ENCODE measurements at places on chromosomes 16 and 17.

DNA sequence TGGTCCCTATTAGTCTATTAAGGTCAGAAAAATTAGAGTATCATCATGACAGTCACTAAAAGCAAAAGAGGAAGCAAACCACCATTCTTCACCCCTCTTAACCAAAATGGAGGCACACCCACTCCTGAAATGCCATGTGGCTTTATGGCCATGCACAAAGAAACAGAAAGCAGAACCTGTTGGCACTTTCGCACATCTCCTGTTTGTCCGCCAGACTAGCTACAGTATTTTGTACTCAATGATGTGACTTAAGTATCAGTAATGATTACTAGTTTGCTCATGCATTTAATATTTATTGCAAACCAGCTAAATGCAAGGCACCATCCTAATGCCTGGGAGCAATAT, 70.2 kb upstream of the GNAO1 start:
- no peak for DNase-seq

DNA sequence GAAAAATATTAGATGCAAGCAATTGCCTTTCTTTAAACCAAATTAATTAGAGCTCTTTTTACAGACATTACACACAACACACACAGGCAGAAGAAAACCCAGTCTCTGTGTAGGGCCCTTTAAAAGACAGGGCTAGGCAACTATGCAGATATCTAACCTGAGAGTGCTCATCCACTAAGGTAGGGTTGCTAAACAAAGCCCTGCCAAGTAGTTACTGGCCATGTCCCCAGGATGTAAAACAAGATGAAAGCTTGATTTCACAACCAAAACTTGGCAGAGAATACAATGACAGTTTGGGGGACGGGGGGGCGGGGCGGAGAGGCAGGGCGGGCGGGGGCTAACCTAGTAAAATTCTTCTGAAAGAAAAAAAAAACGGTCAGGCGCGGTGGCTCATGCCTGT, 669.0 kb upstream of the CA10 start:
- no peak for DNase-seq

DNA sequence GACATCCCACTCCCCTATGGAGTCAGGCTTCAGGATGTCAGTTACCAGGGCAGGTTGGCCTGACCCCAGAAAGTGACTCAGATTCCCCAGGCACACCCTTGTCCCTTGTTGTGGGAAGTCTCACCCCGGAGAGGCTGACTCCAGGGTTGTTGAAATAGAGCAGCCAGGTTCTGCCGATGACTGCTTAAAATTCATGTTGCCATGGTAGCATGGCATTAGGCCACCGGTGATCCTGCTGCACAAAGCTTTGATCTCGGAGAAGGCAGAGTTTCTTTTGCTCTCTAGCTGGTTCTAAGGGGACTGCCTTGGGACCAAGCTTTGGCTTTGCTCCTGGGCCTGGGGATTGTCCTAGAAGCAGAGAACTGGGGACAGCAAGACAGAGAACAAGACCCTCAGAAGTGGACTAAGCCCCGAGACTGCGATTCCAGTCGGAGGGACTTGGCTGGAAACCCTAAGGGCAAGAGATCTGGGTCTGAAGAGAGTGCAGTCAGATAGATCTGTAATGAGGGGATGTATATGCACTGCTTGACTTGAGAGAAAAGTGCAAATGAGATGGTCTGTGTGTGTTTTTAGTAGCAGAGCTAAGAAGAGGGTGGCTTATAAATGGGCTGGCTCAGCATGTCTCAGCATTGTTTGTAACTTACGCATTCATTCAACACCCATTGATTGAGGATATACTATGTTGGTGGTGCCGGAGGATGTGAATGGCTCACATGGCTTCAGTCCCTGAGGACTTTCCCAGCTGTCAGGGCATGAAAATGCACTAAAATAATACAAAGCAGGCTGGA, 106.9 kb downstream of the RGS9 start:
- no peak for DNase-seq

GRCh38 chr17:57906910-57907309, 48.3 kb downstream of the CUEDC1 start:
- no peak for DNase-seq

DNA sequence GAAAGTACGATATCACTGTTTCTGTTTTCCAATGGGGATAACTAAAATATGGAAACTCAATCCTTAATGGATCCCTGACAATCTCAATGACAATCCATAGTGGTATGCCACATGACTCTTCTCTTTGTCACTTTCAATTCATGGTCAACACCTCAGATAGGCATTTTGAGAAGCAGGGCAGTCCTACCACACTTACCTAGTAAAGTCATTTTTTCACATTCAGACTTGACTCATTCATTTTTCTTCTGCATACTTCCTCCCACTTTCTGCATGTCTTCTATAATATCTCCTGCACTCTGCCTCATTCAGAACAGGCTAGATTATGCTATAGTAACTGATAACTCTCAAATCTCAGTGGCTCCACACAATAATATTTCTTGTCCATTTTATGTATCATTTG, 117.5 kb downstream of the FTO start:
- DNase-seq = no peak

DNA sequence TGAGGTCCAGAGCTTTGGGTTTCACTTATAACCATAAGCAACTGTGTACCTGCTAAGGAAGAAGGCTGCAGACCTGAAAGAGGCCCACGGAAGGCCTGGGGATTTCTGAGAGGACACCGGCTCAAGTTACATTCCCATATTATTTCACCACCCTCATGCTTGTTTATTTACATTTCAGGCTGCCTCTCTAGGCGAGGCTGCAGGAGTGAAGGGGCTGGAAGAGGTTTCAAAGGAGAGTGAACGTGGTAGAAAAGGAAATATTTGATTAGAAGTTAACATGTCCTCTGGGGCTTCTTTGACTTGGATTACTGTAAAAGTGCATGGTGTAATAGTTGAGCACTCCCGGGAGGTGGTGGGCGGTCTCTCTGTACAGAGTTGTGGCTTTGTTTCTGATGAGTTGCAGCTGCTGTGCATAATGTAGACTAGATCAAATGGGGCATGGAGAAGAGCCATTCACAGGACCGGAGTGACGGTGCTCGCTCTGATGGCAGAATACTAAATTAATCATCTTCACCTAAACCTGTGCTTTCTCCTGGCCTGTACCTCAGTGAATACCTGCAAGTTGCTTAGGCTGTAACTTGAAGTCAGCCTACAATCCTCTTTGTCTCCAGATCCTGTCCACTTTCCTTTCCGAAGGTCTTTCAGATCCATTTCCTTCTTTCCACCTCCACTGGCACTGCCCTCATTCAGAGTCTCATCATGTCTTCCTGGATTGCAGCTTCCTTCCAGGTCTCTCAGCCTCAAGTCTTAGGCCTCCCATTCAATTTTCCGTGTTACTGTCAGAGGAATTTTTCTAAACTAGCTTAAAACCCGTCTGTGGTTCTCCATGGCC, 1.9 kb upstream of the CPD start:
- DNase-seq = peak; percentile 75

- no peak for DNase-seq
Observed at GRCh38 chr17:29066047-29066446, 23.1 kb downstream of the PIPOX start.

GRCh38 chr17:12627781-12628451, 37.8 kb upstream of the MYOCD start:
- no peak for DNase-seq

DNA sequence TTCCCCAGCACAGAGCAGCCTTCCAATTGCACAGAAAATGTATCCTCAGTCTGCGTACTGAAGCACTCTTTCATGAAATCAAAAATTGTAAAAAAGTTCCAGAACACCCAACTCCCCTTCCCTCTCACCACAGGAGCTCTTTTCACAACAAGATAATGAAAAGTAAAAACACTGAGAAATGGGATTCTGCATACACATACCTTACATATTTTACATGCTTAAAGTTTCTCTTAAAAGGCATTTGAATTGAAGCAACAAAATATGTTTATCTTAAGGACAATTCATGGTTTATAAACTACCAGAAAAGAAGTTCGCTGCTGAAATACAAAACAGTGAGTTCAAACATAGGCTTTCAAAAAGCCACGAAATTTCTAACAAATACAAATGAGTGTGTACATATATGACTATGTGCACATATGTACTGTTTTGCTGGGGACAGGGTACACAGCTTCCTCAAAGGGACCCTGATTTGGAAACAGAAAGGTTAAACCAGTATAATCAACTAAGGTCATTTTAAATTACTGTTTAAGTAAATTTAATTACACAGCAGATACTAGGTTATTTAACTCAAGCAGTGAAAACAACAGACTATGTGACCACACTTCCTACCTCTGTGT, 33.8 kb downstream of the COG1 start:
- no peak for DNase-seq

DNA sequence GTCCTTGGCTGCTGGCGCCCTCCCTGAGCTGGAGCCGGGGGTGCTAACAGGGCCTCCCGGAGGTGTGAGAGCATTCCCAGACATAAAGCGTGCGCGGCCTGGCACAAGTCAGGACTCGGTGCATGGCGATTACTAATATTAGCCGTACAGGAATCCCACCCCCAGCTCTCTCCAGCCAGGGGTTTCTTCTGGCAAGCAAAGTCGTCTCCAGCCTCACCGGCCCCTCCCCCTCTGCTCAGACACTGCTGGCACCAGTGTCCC, 5.0 kb downstream of the CASKIN1 start:
- DNase-seq = no peak

DNA sequence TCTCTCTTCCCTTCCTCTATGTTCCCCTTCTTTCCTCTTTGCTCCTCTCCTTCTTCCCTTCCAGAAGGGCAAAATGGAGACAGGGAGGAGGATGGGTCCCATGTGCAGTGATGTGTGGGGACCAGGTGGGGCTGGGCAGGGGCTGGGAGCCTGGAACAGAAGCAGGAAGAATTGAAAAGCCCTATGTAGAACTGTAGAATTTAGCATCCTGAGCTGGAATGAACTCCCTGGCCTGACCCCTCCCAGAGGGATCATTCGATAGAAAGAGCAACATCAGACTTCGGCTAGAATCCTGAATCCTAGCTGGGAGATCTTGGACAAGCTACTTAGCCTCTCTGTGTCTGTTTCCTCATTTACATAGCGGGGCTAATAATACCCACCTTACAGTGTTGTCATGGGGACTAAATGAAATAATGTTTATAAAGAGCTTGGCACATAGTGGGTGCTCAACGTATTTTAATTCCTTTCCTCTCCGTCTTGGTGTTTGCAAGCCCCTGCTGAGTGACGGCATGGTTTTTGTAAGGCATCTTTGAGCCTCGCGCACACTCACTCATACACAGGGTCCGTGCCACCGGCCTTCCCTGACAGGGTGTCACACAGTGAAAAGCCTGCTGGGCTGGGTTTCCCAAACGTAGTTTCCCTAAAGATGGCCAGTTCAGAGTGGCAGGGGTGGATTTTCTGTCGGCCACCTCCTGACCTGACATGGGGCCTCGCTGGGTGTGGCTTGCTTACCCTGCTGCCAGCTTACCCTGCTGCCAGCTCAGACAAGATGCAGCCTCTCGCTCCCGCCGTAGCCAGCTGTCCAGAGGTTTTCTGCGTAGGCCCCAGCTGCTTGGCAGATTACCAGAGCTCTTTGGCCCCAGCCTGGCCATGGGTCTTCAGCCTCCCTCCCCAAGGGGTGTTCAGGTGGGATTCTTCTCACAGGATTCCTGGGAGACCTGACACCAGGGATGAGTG, 6.1 kb upstream of the ARHGAP23 start:
- DNase-seq = no peak

- DNase-seq = no peak
Observed at GRCh38 chr17:31249835-31250141, 47.3 kb downstream of the OMG start.

All from Right ventricle myocardium inferior (tissue), 1 donor.